Sigmoid colon (tissue), 7 donors: ENCODE measurements at places on chromosomes 11 and 22. TPM values are rescaled to one million over a fixed set of nuclear protein-coding genes. Genes with fewer than 3 reads are reported as not detected.

NFRKB gene
- total RNA-seq = 20.7 TPM

CHADL gene
- 25.5 TPM for total RNA-seq

GRCh38 chr11:1204381-1205101 is 18.3 kb upstream of the MUC5B start:
- DNase-seq = peak; percentile 57
- H3K4me3 ChIP-seq = no peak overlapping the region
- no peak overlapping the region for H3K27ac ChIP-seq

- H3K27ac ChIP-seq = peak overlapping the region; percentile 53
- H3K4me1 ChIP-seq = no peaks in the 10 kb centered on the region
- no peaks in the 10 kb centered on the region for H3K27me3 ChIP-seq
- no peak overlapping the region for H3K4me3 ChIP-seq
- H3K36me3 ChIP-seq = no peaks in the 10 kb centered on the region
- peak; percentile 86 for DNase-seq
Observed at GRCh38 chr11:19370100-19370861, 129.5 kb upstream of the E2F8 start.

GRCh38 chr22:36691488-36691887 is 12.1 kb downstream of the CACNG2 start:
- H3K36me3 ChIP-seq = no peaks in the 10 kb centered on the region
- H3K4me1 ChIP-seq = no peaks in the 10 kb centered on the region
- H3K27me3 ChIP-seq = no peaks in the 10 kb centered on the region
- DNase-seq = no peak
- no peak overlapping the region for H3K27ac ChIP-seq

DNA sequence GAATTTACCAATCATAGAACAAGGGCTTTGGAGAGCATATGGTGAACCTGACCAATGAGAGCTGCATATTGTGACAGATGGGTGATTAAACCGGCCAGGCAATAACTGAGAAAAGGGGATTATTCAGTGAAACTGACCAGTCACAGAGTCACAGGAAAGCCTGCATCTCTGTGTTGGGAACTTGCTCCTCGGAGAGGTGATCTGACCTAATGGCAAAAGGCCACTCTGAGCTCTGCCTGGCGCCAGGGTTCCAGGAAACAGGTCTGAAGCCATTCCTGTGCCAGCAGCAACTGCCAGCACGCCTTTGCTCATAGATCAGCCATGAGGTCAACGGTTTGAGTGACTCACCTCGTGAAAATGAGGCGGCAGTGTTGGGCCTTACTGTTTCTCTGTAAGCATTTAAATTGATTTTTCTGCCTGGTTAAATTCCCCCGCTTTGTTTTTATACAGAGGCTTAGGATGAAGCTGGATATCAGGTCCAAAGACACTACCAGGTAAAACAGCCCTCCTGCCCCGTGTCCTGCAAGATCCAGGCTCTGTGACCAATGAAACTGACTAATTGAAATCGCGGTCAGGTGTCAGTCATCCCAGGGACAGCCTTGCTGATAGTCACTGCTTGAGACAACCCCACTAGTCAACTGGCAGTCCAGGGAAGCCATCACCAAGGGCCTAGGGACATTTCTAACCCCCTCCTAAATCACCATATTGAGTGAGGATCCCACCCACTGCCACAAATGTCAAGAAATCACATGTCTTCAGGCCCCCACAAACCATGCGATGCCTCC is 35.8 kb upstream of the MYOD1 start:
- no peak overlapping the region for H3K27ac ChIP-seq
- DNase-seq = no peak
- no peaks in the 10 kb centered on the region for H3K36me3 ChIP-seq
- H3K27me3 ChIP-seq = no peaks in the 10 kb centered on the region
- H3K4me3 ChIP-seq = no peak overlapping the region

- no peaks in the 10 kb centered on the region for H3K4me1 ChIP-seq
- H3K27me3 ChIP-seq = no peaks in the 10 kb centered on the region
- no peak for DNase-seq
- no peak overlapping the region for H3K4me3 ChIP-seq
Observed at GRCh38 chr22:46910624-46911023, 148.2 kb downstream of the TBC1D22A start.

DNA sequence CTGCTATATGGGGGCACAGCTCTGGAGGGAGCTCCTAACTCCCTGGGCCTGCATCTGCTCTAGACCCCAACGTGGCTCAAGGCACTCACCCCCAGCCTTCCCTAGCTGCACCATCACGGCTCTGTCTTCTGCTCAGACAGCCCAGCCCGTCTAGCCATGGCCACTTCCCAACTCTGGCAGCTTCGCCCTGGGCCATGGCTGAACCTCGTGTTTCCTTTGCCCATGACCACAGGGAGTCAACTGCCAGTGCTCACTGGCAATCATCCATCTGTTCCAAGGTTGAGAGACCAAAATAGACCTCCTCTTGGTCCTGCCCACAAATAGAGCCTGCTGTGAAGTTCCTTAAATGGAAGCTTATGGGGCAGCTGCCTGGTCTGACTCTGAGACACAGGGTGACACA is 5.4 kb downstream of the LMO1 start:
- no peak overlapping the region for H3K27ac ChIP-seq
- DNase-seq = peak; percentile 54
- H3K4me1 ChIP-seq = no peaks in the 10 kb centered on the region
- H3K36me3 ChIP-seq = no peaks in the 10 kb centered on the region
- H3K4me3 ChIP-seq = no peak overlapping the region

DNA sequence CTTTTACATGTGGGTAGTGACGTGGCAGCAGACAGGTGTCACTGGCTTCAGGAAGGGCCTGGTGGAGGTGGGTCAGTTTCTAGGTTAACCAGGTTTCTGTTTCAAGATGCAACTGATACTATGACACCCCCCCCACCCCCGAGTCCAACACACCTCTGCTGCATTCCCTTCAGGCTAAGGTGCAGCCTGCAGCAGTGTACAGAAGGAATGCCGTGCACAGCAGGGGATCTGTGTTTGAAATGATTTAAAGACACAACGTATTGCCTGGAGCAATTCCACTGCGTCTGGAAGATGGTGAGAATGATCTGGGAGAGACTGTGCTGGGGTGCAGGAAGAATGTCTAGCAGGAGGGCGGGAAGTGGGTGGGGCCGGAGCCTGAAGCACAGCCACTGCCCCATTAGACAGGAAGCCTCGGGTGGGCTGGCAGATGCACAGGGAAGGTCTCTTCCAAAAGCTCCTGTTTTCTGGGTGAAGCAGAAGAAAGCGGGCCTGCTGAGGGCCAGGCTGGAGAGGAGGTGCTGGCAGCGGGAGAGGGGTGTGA is 11.9 kb upstream of the TESMIN start:
- H3K4me1 ChIP-seq = no peaks in the 10 kb centered on the region
- no peaks in the 10 kb centered on the region for H3K27me3 ChIP-seq
- no peak for DNase-seq
- no peak overlapping the region for H3K4me3 ChIP-seq
- peaks cover 87% of the 10 kb centered on the region for H3K36me3 ChIP-seq
- H3K27ac ChIP-seq = no peak overlapping the region

SGSM1 gene
- total RNA-seq = 2.3 TPM

GRCh38 chr11:86625981-86626380 is 46.4 kb downstream of the ME3 start:
- no peak for DNase-seq
- no peaks in the 10 kb centered on the region for H3K36me3 ChIP-seq
- peak overlapping the region; percentile 78 for H3K27ac ChIP-seq
- H3K27me3 ChIP-seq = no peaks in the 10 kb centered on the region
- no peak overlapping the region for H3K4me3 ChIP-seq

- no peaks in the 10 kb centered on the region for H3K27me3 ChIP-seq
- no peak for DNase-seq
- no peaks in the 10 kb centered on the region for H3K36me3 ChIP-seq
- H3K4me3 ChIP-seq = no peak overlapping the region
- H3K4me1 ChIP-seq = no peaks in the 10 kb centered on the region
Observed at GRCh38 chr11:95100856-95101507, 11.3 kb downstream of the ENDOD1 start.

DNA sequence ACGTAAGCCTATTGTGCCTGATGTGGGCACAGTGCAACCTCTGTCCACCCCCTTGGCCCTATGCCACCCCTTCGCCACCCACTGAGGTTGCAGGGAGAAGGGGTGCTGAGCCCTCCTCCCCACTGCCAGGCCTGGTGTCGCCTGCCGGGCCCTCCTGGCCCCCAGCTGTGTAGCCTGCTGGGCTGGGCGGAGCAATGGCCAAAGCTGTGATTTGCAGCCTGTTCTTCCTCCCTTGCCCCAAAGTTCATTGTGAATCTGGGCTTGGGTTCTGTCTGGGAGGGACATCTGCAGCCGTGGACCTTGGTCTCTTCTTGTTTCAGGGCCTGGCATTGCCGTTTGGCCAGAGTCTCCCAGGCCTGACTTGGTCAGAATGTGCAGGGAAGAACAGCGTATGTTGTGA is 121.9 kb downstream of the PKNOX2 start:
- no peaks in the 10 kb centered on the region for H3K27me3 ChIP-seq
- DNase-seq = no peak
- H3K36me3 ChIP-seq = no peaks in the 10 kb centered on the region
- H3K4me1 ChIP-seq = peaks cover 4% of the 10 kb centered on the region
- H3K27ac ChIP-seq = no peak overlapping the region
- no peak overlapping the region for H3K4me3 ChIP-seq

KLHL22 gene
- total RNA-seq = 33.4 TPM

KRTAP5-1 gene
- total RNA-seq = not detected

DNA sequence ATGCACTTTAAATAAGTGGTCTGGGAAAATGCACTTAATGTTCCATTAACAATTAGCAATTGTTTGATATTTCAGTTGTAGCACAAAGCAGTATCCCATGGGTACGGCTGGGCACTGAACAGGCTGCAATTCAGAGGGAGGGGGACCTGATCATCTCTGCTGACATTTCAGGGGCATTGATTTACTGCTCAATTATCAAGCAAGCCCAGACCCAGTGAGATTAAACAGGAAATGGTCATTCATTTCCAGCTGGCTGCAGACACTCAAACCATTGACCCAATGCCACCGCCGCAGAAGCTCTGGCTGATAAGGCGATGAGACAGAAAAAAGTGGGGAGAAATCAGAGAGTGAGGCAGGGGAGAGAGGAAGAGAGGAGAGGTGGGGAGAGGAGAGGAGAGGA is 1.2 kb downstream of the GPR83 start:
- no peaks in the 10 kb centered on the region for H3K36me3 ChIP-seq
- H3K4me1 ChIP-seq = peaks cover 13% of the 10 kb centered on the region
- no peak overlapping the region for H3K4me3 ChIP-seq

DNA sequence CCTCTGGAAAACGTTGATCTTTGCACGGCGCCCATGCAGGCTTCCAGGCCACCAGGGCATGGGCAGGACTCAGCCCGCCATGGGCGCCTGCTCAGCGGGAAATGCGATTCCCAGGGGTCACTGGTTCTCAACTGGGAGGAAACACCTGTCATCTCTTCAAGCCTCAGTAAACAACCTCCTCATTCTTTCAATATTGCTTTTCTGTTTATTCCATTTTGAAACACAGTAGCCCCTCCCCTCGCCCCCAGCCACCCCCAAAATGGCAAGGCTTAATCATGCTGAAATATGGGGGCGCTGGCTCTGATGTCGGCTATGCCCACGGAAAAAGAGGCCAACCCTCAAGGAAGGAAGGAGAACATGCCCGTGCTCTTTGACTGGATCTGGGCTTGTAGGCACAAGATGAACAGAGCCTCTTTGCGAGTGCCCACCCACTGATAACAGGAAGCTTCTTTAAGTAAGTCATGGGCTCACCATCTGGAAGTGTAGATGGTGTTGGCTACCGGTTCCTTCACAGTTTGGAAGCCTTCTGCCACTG is 594 bp upstream of the POU2AF1 start:
- no peak overlapping the region for H3K4me3 ChIP-seq
- no peak overlapping the region for H3K27ac ChIP-seq
- H3K36me3 ChIP-seq = no peaks in the 10 kb centered on the region
- DNase-seq = no peak
- no peaks in the 10 kb centered on the region for H3K27me3 ChIP-seq

DNA sequence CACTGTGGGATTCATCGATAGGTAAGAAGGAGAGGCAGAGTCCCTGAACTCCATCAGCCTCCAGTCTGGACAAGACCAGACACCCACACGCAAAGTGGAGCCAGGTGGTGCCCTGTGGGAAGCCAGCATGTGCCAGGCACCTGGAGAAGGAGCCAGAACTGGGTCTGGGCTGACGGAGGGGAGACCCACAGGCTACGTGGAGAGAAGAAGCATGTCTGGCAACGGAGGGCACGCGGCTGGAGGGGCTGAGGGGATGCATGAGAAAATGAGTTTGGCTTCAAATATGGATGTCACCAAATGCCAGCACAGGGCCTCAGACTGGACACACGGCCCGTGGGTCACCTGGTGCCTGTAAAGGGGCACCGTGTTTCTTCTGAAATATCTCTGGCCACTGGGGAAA is 55.7 kb downstream of the LINC01488 start:
- H3K27ac ChIP-seq = no peak overlapping the region
- no peak overlapping the region for H3K4me3 ChIP-seq
- no peaks in the 10 kb centered on the region for H3K27me3 ChIP-seq
- DNase-seq = peak; percentile 42
- no peaks in the 10 kb centered on the region for H3K4me1 ChIP-seq
- no peaks in the 10 kb centered on the region for H3K36me3 ChIP-seq

DNA sequence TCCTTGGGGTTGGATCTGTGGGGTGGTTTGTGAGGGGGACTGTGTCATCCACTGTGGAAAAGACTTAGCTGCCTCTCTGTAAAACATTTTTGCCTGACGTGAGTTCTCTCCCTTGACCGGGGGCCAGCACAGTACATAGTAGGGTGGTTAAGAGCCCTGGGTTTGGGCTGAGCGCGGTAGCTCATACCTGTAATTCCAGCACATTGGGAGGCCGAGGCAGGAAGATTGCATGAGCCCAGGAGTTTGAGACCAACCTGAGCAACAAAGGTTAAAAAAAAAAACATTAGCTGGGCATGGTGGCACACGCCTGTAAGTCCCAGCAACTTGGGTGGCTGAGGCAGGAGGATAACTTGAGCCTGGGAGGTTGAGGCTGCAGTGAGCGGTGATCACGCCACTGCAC is 74.7 kb upstream of the WNT7B start:
- peak overlapping the region; percentile 99 for H3K27ac ChIP-seq
- DNase-seq = peak; percentile 56
- peaks cover 84% of the 10 kb centered on the region for H3K4me1 ChIP-seq
- no peaks in the 10 kb centered on the region for H3K36me3 ChIP-seq
- no peak overlapping the region for H3K4me3 ChIP-seq
- H3K27me3 ChIP-seq = no peaks in the 10 kb centered on the region

DNA sequence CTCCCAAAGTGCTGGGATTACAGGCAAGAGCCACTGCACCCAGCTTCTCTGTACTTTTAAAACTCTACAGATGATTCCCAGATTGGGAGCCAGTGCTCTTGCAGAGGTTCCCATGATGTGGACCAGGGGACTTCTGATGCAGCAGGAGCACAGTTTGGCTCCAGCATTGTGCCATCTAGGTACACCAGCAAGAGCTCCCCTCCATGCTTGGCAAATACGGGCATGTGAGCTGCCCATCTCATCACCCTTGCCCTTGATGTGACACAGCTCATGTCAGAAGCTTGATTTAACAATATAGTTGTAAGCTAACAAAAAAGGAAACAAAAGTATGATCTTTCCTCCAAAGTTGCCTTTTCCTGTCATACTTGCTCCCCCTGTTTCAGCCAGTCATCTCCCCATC is 28.7 kb downstream of the SNU13 start:
- no peaks in the 10 kb centered on the region for H3K4me1 ChIP-seq
- no peak for DNase-seq
- H3K27ac ChIP-seq = no peak overlapping the region

MS4A6E gene
- not detected for total RNA-seq

- peaks cover 35% of the 10 kb centered on the region for H3K27me3 ChIP-seq
- H3K27ac ChIP-seq = no peak overlapping the region
- H3K4me3 ChIP-seq = no peak overlapping the region
- H3K4me1 ChIP-seq = peaks cover 18% of the 10 kb centered on the region
Observed at GRCh38 chr11:61004180-61004611, 32.7 kb downstream of the CD6 start.
